ENCODE measurements at places on chromosomes 6 and 20. TPM values are rescaled to one million over a fixed set of nuclear protein-coding genes. Genes with fewer than 3 reads are reported as not detected.

The HEY2 gene
- total RNA-seq = not detected

The VEGFA gene
- 5.8 TPM for total RNA-seq

The TCP11 gene
- total RNA-seq = 0.28 TPM

The GPR6 gene
- total RNA-seq = not detected

GRCh38 chr20:45282700-45283550, 23.7 kb upstream of the RBPJL start:
- no peak for DNase-seq

DNA sequence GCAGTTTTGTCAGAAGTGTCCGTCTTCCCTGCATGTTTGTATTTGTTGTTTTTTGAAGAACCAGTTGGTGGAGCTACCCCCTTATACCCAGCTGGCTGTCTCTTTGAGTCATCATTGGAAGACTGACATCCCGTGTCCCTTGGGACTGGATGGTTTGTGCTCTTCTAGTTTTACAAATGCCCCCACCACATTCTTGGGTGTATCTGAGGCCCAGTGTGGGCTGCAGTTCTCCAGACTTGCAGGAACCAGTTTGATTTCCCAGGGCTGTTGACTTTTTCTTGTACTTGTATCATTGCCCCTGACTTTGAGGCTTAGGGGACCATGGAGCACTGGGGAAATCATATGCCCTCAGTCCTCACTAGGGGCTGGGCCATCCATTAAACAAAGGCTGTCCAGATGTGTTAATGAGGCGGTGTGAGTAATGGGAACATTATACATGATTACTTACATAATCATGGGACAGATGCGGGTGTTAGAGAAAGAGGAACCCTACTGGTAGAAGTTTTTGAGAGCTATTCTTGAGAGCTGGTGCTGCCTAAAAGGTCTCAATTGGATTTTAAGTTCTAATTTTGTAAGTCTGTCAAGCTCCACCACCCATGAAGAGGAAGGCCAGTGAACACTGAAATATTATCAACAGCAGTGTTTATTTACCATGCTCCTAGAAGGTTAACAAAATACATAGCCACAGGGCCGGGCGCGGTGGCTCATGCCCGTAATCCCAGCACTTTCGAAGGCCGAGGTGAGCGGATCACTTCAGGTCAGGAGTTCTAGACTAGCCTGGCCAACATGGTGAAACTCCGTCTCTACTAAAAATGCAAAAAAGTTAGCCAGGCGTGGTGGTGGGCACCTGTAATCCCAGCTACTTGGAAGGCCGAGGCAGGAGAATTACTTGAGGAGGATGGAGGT, 8.5 kb downstream of the JARID2 start:
- DNase-seq = peak; percentile 42

GRCh38 chr20:9071976-9072726, 3.3 kb downstream of the PLCB4 start:
- no peak for DNase-seq

DNA sequence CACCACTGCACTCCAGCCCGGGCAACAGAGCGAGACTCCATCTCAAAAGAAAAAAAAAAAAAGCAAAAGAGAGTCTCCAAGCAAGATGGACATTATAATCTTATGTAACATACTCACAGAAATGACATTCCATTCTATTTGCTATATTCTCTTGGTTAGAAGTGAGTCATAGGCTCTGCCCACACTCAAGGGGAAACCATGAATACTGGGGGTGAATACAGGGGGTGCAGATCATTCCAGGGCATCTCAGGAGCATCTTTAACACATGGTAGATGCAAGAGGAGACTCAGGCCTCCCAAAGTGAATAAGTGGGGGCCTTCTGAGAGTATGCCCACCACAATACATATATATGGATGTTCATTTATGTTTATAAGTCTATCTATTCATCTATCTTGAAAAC, 18.3 kb upstream of the RANBP9 start:
- DNase-seq = no peak

GRCh38 chr6:159168536-159169192, 536 bp upstream of the FNDC1 start:
- peak; percentile 47 for DNase-seq

GRCh38 chr6:155387481-155387880, 68.2 kb downstream of the NOX3 start:
- no peak for DNase-seq

- DNase-seq = no peak
Observed at GRCh38 chr6:133540361-133540760, 299.2 kb downstream of the EYA4 start.

- DNase-seq = no peak
Observed at GRCh38 chr6:37221585-37222124, 35.9 kb upstream of the TBC1D22B start.

DNA sequence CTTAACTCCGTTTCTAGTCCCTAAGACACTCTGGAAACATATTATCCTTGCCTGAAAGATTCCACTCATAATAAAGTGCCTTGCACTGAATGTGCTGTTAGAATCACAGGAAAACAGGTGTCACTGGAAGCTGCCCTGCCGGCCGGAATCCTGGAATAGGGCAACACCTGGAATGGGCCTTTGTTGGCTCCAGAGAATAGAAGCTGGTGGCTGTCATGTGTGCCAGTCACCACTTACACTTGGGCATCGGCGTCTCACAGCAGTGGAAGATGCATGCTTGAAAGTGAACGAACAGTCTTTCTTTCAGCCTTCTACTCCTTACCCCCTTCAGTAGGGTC, 90.8 kb upstream of the AFDN start:
- DNase-seq = no peak

DNA sequence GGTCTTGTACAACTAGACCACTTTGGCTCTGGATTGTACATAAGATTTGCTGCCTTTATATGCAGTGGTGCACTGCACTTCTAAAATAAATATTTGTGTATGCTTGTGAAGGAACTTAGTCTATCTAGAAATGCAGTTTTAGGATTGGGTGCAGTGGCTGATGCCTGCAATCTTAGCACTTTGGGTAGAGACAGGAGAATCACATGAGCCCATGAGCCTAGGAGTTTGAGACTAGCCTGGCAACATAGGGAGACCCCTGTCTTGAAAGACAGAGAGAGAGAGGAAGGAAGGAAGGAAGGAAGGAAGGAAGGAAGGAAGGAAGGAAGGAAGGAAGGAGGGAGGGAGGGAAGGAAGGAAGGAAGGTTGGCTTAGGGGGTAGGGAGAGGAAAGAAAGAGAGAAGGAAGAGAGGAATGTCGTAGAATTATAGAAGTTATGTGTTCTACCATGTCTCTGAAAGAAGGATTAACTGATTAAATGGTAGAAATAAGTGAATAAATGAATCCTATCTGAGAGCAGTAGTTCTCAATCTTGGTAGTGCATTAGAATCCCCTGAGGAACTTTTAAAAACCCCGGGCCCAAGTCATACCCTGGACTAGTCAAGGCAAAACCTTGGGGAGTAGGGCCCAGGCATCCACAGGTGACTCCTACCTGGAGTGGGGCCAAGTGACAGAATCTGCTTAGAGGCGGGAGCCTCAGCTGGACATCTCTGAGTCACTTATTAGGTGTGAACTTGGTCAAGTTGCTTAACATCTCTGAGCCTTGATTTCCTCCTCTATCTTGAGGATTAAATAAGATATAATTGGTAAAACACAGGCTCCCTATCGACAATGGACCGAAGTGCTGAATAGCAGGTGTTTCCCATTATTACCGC, 130.3 kb downstream of the ZNF217 start:
- no peak for DNase-seq

GRCh38 chr20:62080249-62080990, 14.7 kb upstream of the TAF4 start:
- DNase-seq = no peak

- DNase-seq = no peak
Observed at GRCh38 chr6:74259981-74260380, 564.0 kb downstream of the CD109 start.

GRCh38 chr20:42678895-42679294, 510.8 kb downstream of the PTPRT start:
- no peak for DNase-seq

- no peak for DNase-seq
Observed at GRCh38 chr6:163226836-163227485, 187.6 kb upstream of the QKI start.

DNA sequence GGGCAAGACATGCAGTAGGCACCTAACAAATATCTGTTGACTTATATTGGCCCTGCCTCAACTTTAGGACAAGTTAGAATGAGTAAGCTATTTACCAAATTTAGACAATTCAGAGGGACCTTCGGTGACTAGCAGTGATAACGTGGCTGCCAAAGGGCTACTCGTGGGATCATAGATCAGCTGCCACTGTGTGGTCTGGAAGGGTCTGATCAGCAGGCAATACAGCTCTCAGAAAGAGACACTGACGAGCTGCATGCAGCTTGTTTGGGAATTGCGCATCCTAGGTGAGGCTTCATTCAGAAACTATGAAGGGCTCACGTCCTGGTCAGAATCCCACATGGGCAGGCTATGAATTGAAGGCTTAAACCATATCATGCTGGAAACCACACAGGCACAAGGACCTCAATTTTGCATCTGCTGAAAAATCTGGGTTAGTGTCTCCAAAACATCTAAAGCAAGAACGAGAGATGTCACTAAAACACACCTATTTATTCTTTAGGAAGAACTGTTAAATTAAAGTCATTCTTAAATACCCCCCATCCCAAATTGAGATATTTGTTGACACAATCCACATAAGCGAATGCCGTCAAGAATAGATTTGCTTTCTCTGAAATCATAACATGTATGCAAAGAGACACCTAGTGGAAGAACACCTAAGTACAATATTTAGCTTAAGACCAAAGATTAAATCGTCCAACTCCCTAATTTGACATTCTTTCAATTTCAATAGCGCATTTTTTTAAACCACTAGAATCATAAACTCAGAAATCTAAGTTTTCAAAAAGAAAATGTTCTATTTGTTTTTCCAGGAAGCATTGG, 79.6 kb downstream of the IPCEF1 start:
- DNase-seq = peak; percentile 64

DNA sequence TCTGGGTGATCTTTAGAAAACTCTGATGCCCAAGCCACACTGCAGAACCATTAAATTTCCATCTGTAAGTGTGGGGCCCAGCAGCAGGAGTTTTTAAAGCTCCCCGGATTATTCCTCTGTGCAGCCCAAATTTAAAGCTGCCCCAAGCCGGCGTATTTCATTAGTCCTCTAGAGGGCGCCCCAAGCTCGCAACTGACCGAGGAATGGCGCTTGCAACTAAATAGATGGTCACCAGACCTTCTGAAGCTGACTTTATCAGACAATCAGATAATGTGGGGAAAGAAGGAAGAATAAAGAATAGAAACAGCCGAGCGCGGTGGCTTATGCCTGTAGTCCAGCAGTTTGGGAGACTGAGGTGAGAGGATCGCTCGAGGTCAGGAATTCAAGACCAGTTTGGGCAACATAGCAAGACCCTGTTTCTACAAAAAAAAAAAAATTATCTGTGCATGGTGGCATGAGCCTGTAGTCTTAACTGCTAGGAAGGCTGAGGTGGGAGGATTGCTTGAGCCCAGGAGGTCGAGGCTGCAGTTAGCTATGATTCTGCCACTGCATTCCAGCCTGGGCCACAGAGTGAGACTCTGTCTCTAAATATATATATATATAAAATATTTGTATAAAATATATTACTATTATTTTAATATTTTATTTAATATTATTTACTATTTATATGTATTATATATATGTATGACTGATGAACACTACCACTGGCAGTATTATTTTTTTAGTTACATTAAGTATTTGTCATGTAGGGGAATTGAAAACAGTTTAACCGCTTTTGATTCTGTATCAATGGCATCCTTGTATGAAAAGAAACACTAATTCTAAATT, 56.0 kb downstream of the OTOR start:
- DNase-seq = peak; percentile 69
